ENCODE measurements at places on chromosomes 6 and 20. TPM values are rescaled to one million over a fixed set of nuclear protein-coding genes. Genes with fewer than 3 reads are reported as not detected.

TNFRSF6B gene
- total RNA-seq = 1.2 TPM

LY6G6C gene
- total RNA-seq = 0.67 TPM

TPD52L2 gene
- total RNA-seq = 76.8 TPM

- H3K36me3 ChIP-seq = peaks cover 24% of the 10 kb centered on the region
- H3K27me3 ChIP-seq = no peaks in the 10 kb centered on the region
Measured at GRCh38 chr6:20436719-20437118, 35.0 kb downstream of the E2F3 start.

GRCh38 chr6:52537001-52537753 lies 39.7 kb downstream of the TRAM2 start:
- peak; percentile 18 for DNase-seq
- peak overlapping the region; percentile 29 for H3K4me3 ChIP-seq
- H3K27me3 ChIP-seq = no peaks in the 10 kb centered on the region
- peaks cover 47% of the 10 kb centered on the region for H3K4me1 ChIP-seq

- no peaks in the 10 kb centered on the region for H3K36me3 ChIP-seq
- H3K27ac ChIP-seq = no peak overlapping the region
- H3K4me1 ChIP-seq = no peaks in the 10 kb centered on the region
- no peak overlapping the region for H3K4me3 ChIP-seq
- H3K27me3 ChIP-seq = no peaks in the 10 kb centered on the region
- no peak for DNase-seq
Measured at GRCh38 chr20:62418709-62419487, 8.4 kb downstream of the RBBP8NL start.

GRCh38 chr20:6121504-6121903 lies 1.3 kb downstream of the FERMT1 start:
- no peaks in the 10 kb centered on the region for H3K36me3 ChIP-seq
- H3K4me1 ChIP-seq = peaks cover 8% of the 10 kb centered on the region
- H3K4me3 ChIP-seq = no peak overlapping the region
- H3K27me3 ChIP-seq = peaks cover 38% of the 10 kb centered on the region
- H3K27ac ChIP-seq = no peak overlapping the region

GRCh38 chr6:158409451-158409850 lies 97.2 kb downstream of the TULP4 start:
- no peaks in the 10 kb centered on the region for H3K4me1 ChIP-seq
- H3K36me3 ChIP-seq = no peaks in the 10 kb centered on the region
- no peak overlapping the region for H3K27ac ChIP-seq
- no peak for DNase-seq

DNA sequence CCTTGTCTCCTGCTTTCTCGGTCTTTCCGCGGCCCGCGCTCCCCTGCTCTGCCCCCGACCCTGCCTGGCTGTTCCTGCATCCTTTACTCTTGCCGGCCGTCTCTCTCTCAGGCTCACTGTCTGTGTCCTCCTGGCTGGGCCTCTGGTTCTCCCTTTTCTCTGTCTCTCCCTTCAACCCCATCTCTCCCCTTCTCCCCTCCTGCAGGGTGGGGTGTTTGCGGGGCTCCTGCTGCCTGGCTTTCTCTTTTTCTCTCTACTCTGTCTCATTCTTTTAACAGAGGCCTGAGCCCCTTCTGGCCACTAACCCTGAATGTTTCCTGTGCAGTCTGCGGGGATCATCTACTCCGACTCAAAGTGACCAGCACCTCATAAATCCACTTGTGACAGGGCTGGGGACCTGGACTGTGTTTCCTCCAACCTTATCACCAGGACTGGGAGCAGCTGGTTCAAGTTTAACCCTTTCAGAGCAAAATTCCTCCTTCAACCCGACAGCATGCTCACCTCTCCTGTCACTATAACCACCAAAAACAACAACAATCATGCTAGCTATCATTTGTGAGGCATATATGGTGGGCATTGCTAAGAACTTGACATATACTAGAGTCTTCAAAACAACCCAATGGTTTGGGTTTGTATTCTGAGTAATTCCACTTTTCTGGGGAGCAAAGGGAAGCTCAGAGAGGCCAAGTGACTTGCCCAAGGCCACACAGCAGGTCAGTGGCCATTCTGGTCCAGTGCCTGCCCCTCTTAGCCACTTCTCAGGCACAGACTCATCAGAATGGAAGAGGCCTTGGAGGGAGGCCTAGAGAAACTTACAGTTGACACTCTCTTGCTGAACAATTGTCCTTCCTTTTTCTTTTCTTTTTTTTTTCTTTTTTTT lies 811 bp upstream of the RSPO4 start:
- peaks cover 7% of the 10 kb centered on the region for H3K4me1 ChIP-seq
- peaks cover 53% of the 10 kb centered on the region for H3K27me3 ChIP-seq
- H3K27ac ChIP-seq = no peak overlapping the region

GRCh38 chr20:46945465-46945864 lies 50.8 kb downstream of the EYA2 start:
- H3K4me3 ChIP-seq = no peak overlapping the region
- H3K4me1 ChIP-seq = no peaks in the 10 kb centered on the region
- H3K27ac ChIP-seq = no peak overlapping the region

DNA sequence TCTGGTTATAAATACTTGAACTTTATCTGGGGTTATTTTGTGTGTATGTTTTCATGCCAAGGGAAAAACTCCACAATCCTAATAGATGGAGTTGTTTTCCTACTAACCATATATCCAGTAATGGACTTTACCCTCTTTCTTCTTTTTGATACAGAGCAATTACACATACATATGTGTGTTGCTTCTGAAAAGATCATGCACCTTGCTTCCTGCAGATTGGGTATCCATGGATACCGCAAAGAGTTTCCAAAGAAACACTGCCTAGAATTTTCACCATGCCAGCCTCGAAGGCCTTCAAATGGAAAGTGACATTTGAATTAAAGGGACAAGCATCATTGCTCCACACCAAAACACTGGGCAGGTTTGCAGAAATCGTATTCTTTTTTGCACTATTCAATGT lies 26.8 kb downstream of the HDDC2 start:
- H3K36me3 ChIP-seq = peaks cover 19% of the 10 kb centered on the region
- H3K4me3 ChIP-seq = no peak overlapping the region
- DNase-seq = no peak
- no peak overlapping the region for H3K27ac ChIP-seq
- peaks cover 11% of the 10 kb centered on the region for H3K4me1 ChIP-seq

DNA sequence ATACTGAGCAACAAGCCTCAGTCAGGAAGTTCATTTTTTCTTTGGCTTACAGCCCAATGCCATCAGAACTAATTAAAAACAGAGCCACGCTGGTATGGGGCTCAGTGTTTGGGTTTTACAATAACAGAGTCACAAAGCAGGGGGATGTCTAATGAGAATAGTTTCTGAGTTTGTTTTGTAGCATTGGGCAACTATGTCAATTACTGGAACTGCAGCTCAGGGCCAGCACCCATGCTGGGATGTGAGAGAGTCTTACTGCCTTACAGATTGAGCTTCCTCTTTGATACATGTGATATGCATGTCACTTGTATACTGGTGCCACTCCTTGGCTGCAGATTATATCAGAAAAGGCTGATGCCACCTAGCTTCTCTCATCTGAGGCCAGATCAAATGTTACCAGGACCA lies 117.6 kb downstream of the TFAP2B start:
- no peaks in the 10 kb centered on the region for H3K27me3 ChIP-seq
- no peak for DNase-seq
- no peaks in the 10 kb centered on the region for H3K36me3 ChIP-seq

DNA sequence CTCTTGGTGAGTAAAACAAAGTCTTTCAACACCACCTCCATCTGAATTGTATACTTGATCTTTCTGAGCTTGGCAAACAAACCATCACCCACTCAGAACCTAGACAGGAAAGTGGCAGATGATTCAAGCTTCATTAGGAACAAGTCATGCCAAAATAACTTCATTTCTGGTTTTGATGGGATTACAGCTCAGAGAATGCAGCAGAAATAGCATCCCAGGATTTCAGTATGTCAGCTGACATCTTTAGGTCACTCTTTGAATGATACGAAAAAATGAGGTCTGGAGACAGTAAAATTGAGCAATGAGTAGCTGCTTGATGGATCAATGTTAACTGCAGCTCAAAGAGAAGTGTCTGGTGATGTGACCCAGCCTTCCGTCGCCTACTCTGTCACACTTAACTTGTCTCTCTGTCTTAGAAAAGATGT lies 92.4 kb downstream of the GJA10 start:
- no peak for DNase-seq
- H3K27me3 ChIP-seq = no peaks in the 10 kb centered on the region
- H3K4me3 ChIP-seq = peak overlapping the region; percentile 34
- H3K4me1 ChIP-seq = peaks cover 86% of the 10 kb centered on the region

GRCh38 chr6:22149096-22149495 lies 147.7 kb downstream of the PRL start:
- DNase-seq = no peak
- H3K4me3 ChIP-seq = peak overlapping the region; percentile 86
- H3K27ac ChIP-seq = no peak overlapping the region
- H3K36me3 ChIP-seq = no peaks in the 10 kb centered on the region
- H3K27me3 ChIP-seq = peaks cover 62% of the 10 kb centered on the region
- peaks cover 37% of the 10 kb centered on the region for H3K4me1 ChIP-seq

DNA sequence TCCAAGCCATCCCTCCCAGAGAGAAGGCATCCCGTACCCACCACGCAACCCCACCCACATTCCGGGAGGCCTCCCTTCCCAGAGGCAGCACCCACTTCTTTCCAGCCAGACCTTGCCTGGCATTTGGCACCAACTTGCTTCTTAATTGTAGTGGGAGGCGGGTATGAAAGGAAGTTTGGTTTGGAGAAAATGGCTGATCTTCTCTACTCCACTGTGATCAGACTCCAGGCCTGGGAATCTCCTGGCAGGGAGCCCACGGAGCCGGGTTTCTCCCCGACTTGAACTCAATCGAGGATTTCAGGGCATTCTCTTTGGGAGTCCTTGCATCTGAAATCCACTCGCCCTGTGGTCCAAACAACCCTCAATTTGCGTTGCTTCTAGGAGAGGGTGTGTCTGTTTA lies 107.1 kb downstream of the ZDHHC14 start:
- H3K4me3 ChIP-seq = no peak overlapping the region
- no peaks in the 10 kb centered on the region for H3K36me3 ChIP-seq
- no peak for DNase-seq
- H3K27me3 ChIP-seq = peaks cover 15% of the 10 kb centered on the region

DNA sequence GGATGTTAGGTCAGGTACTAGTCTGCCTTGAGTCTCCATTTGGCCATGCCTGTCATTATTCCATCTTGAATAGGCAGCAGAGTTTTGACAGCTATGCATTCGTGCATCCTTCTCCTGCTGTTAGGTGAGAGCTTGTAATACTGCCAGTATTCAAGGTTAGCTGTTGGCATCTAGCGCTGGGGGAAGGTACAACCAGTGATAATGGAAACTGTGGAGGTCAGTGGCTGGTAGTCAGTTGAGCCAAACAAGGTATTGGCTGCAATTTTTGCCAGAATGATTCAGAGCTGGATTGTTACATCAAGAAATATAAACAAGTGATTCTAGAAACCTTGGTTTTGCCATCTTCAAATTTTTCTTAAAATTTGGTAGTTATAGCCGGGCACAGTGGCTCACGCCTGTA lies 6.5 kb downstream of the FAM8A1 start:
- no peaks in the 10 kb centered on the region for H3K27me3 ChIP-seq
- H3K36me3 ChIP-seq = peaks cover 3% of the 10 kb centered on the region
- peaks cover 28% of the 10 kb centered on the region for H3K4me1 ChIP-seq
- peak overlapping the region; percentile 23 for H3K27ac ChIP-seq
- no peak overlapping the region for H3K4me3 ChIP-seq

- H3K4me1 ChIP-seq = no peaks in the 10 kb centered on the region
- H3K36me3 ChIP-seq = no peaks in the 10 kb centered on the region
- no peak overlapping the region for H3K4me3 ChIP-seq
- no peak overlapping the region for H3K27ac ChIP-seq
Measured at GRCh38 chr6:94074764-94075163, 655.4 kb upstream of the EPHA7 start.

GRCh38 chr6:66189915-66190314 lies 482.9 kb upstream of the EYS start:
- H3K27ac ChIP-seq = no peak overlapping the region
- H3K4me1 ChIP-seq = no peaks in the 10 kb centered on the region
- DNase-seq = no peak
- H3K4me3 ChIP-seq = no peak overlapping the region
- H3K36me3 ChIP-seq = no peaks in the 10 kb centered on the region

DNA sequence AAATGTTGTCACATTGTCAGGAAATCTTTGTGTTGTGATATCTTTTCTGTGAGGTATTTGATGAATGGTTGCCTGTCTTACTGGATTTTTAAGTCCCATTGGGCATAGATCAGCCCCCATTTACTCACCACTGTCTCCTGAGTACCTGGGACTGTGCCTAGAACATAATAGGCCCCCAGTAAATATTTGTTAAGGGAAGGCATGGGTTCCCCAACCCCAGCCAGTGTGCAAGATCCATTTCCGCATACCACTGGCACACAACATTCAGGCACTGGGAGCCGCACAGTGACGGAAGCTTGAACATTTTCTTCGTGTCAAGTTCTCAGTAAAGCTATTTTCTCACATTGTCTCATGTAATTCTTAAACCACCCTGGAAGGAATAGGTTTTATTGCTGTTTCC lies 72.2 kb downstream of the UNC5CL start:
- H3K4me3 ChIP-seq = no peak overlapping the region
- H3K4me1 ChIP-seq = peaks cover 10% of the 10 kb centered on the region
- H3K36me3 ChIP-seq = no peaks in the 10 kb centered on the region
- no peak overlapping the region for H3K27ac ChIP-seq
- DNase-seq = no peak

- peaks cover 5% of the 10 kb centered on the region for H3K27me3 ChIP-seq
- H3K27ac ChIP-seq = no peak overlapping the region
- H3K4me3 ChIP-seq = no peak overlapping the region
- no peak for DNase-seq
- no peaks in the 10 kb centered on the region for H3K4me1 ChIP-seq
Measured at GRCh38 chr20:23195636-23196035, 109.5 kb upstream of the CD93 start.

DNA sequence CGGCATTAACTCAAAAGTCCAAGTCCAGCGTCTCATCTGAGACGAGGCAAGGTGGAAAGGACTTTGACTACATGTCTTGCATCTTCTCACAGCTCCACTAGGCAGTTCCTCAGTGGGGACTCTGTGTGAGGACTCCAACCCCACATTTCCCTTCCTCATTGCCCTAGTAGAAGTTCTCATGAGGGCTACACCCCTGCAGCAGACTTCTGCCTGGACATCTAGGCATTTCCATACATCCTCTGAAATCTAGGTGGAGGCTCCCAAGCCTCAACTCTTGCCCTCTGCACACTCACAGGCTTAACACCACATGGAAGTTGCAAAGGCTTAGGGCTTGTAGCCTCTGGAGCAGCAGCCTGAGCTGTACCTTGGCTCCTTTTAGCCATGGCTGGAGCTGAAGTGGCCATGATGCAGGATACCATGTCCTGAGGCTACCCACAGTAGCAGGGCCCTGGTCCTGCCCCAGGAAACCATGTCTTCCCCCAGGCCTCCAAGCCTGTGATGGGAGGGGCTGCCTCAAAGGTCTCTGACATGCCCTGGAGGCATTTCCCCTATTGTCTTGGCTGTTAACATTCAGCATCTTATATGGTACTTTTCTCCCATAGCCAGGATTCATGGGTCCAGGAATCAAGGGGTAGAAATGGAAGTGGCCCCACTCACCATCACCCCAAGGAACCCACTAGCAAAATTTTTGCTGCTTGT lies 194.6 kb upstream of the KCNG1 start:
- DNase-seq = no peak
- peaks cover 25% of the 10 kb centered on the region for H3K4me1 ChIP-seq
- H3K36me3 ChIP-seq = peaks cover 4% of the 10 kb centered on the region
- no peak overlapping the region for H3K27ac ChIP-seq

Measured in activated T-cell treated with anti-CD3 and anti-CD28 coated beads, Interleukin-2, amount 50 U/mL, for 72 hours (primary cell).